ENCODE measurements at places on chromosomes 1 and 21.

GRCh38 chr1:50289495-50289894, 133.7 kb downstream of the DMRTA2 start:
- no peak for DNase-seq

DNA sequence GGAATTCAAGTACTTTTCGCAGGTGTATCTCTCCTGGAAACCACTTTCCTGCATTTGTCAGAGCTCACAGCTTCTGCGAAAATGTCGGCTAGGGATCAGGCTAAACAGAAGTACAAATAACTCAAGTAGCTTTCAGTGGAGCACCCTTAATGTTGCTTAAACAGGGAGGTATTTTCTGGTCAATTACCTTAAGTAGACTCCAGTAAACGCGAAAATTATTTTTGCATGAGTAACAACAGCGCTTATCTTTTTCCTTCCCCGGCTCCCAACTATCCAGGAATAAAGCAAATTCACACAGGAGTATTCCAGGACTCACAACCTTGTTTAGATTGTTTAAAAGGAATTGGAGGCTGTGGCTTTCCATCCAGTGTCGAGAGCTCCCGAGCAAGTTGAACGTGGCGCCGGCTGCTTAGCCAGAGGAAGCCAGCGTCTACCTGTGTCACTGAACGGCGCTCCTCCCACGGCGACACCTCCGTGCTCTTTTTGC, 7.3 kb upstream of the SIM2 start:
- DNase-seq, result no peak

- DNase-seq, result peak; percentile 67
These were observed at the start of gene PIK3CD for GRCh38 chr1:9651565-9652378. PIK3CD (plus strand) TSS chr1:9651731; CDS start chr1:9710456, 58,725 bp downstream.

- DNase-seq, result no peak
These were observed 403.2 kb upstream of the B3GALT2 start for GRCh38 chr1:193589597-193590040.

DNA sequence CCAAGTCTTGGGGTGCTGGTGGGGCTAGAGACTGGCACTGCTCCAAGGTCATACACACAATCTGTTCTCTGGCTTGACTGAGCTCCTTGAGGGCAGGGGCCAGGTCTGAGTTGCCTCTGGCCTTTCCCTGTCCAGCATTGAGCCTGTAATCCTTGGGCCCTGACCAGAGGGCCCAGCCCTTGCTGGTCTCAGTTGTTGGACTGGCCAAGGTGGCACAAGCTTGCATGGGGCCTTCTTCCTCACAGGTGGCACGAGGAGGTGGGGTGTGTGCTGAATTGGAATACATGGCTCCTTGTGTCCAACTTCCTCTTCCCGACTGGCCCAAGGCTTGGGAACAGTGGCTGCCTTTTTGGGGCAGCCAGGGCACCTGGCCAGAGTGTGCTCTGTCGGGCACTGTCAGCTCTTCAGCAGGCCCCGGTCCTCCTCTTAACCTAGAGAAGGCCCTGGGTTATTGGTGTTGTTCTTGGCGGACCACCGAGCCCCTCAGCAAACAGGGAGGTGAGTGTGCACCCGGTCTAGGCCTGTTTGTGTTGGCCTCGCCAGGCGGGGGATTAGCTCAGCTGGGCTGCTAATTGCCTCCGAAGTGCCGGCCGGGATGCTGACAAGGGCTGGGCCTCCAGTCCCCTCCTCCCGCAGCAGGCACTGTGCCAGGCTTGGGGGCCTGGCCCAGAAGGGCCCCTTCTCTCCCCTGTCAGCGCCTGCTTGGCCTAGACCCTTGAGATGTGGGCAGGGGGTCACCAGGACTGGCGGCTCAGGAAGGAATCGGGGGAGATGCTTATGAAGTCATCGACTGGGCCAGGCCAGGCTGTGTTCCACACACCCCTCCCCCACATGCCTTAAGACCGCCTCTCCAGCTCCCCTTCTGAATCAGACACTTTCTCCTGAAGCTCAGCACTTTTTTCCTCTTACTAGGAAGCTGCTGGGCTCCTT, 28.5 kb downstream of the WNT4 start:
- no peak for DNase-seq

DNA sequence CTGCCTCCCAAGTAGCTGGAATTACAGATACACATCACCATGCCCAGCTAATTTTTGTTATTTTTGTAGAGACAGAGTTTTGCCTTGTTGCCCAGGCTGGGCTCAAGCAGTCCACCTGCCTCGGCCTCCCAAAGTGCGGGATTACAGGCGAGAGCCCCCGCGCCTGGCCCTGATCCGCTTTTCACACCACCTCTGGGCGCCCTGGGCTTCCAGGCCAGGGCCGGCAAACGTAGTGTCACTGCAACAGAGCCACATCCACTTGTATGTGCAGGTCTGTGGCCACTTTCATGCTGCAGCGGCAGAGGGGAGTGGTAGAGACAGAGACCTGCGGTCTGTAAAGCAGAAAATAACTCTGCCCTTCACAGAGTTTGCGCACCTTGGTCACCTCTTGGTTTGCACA, 29.5 kb downstream of the RRP1B start:
- no peak for DNase-seq

GRCh38 chr1:10803971-10804820, 7.8 kb upstream of the CASZ1 start:
- DNase-seq, result no peak

GRCh38 chr1:25081496-25081895, 150.8 kb downstream of the SYF2 start:
- DNase-seq, result no peak

DNA sequence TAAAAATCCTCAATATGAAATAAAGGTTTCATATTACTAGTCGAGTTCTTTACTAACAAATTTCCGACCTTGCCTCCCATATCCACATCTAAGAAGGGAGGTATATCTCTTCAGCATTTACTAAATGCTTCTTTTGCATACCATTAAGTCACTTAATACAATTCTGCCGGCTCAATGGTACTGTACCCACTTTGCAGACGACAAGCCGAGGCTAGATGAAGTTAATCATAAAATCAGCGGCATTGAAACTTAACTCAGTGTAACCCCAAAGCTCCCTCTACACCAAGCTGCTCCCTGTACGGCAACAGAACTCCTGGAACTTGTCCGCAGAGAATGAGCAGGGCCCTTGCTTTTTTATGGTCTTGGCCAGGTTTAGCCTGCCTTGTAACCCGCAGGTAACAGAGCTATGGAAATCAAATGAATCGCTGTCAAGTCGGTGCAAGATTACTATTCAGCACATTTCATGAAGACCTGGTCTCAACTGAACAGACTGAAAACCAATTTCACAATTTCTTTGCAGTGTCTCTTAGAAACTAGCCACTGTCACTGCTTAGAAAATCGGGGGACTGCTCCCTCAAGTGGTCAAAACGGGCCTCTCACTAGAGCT, 738 bp downstream of the INTS7 start:
- DNase-seq, result no peak

GRCh38 chr1:912740-913301, 10.9 kb upstream of the SAMD11 start:
- DNase-seq, result no peak

GRCh38 chr1:219710529-219711194, 97.8 kb upstream of the ZC3H11B start:
- peak; percentile 66 for DNase-seq

GRCh38 chr1:111164151-111164550, 24.1 kb downstream of the CEPT1 start:
- no peak for DNase-seq

- DNase-seq, result no peak
These were observed 28.8 kb upstream of the TMPRSS2 start for GRCh38 chr21:41536827-41537103.

- no peak for DNase-seq
These were observed 760.2 kb downstream of the PLA2G4A start for GRCh38 chr1:187588917-187589316.

DNA sequence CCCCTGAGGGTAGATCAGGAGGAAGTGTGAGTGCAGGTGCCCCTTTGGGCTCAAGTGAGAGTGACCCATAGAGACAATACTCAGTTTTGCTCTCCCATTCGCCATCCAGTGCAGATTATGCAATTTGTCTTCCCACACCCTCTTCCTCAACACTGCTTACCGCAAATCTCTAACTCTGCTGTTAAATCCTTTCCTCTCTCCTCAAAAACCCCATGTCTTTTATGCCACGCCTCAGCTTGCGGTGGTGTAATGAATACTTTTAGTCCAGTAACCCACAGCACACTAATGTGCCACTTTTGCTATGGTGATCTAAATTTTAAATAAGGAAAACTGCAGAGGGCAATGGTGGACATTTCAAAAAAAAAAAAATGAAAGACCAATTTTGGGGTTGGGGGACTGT, 57.7 kb downstream of the PRRX1 start:
- no peak for DNase-seq

GRCh38 chr1:26520339-26520738, 9.2 kb upstream of the RPS6KA1 start:
- no peak for DNase-seq

DNA sequence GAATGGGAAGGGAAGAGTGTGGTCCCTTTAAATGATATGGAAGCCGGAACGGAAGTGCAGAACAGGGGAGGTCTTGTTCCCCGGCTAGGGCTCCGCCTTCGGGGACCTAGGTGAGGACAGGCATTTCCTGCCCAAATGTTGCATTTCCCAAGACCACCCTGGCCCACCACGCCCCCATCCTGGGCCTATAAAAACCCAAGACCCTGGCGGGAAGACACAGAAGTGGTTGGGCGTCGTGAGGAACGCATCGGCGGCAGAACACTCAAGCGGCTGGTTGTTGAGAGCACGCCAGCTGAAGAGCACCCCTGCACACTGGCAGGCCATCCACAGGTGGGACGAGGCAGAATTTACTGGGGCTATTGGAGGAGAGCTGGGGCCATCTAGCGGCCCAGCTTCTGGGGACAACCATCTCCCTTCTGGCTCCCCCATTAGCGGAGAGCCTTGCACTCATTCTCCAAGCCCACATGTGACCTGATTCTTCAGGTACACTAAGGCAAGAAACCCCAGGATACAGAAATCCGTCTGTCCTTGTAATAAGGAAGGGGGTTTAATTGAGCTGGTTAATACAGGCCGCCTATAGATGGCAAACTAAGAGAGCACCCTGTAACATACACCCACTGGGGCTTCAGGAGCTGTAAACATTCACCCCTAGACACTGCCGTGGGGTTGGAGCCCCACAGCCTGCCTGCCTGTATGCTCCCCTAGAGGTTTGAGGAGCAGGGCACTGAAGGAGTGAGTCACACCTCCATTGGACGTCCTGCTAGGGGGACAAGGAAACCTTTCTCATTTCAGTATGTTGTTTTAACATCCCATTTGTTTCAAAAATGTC, 1327.9 kb downstream of the BRINP3 start:
- no peak for DNase-seq

GRCh38 chr1:26784023-26784871, 3.5 kb upstream of the PIGV start:
- DNase-seq, result no peak

DNA sequence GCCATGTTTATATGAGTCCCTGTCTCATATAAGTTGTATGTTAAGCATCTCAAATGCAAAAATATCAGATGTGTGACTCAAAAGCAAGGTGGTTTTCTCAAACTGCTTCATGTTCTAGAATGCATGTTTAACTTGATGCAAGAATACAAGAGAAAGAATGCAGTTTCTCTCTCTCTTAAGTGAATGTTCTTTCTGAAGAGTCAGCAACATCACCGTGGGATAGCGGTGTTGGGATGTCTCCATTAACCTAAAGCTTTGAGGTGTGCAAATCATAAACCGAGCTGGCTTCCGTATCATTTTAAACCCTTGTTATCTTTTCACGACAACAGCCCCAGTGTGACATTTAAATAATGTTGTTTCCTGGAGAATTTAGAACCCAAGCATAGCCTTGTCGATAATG, 48.4 kb upstream of the TARBP1 start:
- no peak for DNase-seq

DNA sequence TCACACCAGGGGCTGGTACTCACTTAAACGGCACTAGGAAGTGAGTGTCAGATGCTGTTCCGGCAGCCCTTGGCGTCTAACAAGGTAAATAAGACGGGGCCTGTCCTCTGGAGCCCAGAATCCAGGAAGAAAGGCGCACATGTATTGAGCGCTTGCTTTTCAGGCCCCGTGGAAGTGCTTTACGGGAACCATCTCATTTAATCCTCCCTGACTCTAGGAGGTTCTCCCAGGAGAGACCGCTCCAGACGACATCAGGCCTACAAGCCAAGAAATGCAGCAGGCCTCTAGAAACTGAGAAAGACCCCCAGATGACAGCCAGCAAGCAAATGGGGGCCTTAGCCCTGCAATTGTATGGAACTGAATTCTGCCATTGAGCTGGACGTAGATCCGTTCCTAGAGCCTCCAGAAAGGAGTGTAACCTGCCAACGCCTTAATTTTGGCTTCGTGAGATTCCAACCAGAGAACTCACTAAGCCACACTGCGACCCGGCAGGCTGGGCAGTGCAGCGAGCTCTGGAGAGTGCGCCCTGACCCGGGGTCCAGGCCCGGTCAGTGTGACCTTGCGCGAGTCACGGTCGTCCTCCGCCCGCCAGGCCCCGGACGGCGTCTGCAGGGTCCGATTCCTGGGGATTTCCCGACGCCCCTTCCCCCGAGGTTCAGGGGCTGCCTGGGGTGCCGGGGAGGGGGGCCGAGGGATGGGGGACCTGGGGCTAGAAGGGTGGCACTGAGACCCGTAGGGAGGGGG, 532 bp upstream of the MANEAL start:
- no peak for DNase-seq

GRCh38 chr1:53584777-53585107, 125.5 kb downstream of the DMRTB1 start:
- no peak for DNase-seq

GRCh38 chr1:192974701-192975100, 84.5 kb downstream of the UCHL5 start:
- DNase-seq, result no peak

- DNase-seq, result peak; percentile 82
These were observed 731 bp downstream of the EFNA4 start for GRCh38 chr1:155064111-155064831.

- no peak for DNase-seq
These were observed 6.2 kb upstream of the EXTL1 start for GRCh38 chr1:26015358-26015757.

- no peak for DNase-seq
These were observed 584.1 kb downstream of the PTPRU start for GRCh38 chr1:29820401-29820800.

GRCh38 chr1:98030976-98031375, 110.1 kb upstream of the DPYD start:
- DNase-seq, result no peak

GRCh38 chr1:181369416-181369815, 113.9 kb upstream of the CACNA1E start:
- no peak for DNase-seq

DNA sequence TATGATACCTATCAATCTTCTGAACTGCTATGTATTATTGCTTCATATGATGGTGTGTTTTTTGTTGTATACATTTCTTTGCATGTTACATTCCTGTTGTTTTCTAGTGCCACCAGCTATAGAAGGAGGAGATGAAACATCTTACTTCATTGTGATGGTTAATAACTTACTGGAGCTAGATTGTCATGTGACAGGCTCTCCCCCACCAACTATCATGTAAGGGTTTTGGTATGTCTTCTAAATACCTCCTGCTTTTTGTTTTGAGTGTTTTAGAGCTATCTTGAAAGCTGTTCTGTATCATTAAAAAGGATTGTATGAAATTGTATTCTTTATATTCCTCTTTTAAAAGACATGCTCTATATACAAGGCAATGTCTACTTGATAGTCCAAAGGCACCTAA, 282.7 kb downstream of the HMCN1 start:
- DNase-seq, result no peak

Data from GM13977 (cell line).